NCI-H1417 (cell line): ENCODE measurements at places on chromosomes 7 and 10.

GRCh38 chr10:33065111-33065510, 107.1 kb upstream of the ITGB1 start:
- no peak for DNase-seq

DNA sequence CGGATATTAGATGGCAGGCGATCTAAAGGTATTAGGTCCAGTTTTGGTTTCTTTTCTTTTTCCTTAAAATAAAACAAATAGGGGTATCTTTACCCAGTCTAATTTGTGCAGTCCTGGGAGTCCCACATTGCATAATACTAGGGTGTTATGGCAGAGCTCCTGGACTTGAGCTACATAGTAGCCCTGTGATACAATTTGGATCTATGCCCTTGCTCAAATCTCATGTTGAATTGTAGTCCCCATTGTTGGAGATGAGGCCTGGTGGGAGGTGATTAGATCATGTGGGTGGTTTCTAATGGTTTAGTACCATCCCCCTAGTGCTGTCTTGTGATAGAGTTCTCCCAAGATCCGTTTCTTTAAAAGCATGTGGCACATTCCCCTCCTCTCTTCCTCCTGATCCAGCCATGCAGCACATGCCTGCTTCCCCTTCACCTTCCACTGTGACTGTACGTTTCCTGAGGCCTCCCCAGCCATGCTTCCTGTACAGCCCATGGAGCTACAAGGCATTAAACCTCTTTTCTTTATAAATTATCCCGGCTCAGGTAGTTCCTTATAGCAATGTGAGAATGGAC, 141.9 kb downstream of the RPS24 start:
- DNase-seq, result no peak

DNA sequence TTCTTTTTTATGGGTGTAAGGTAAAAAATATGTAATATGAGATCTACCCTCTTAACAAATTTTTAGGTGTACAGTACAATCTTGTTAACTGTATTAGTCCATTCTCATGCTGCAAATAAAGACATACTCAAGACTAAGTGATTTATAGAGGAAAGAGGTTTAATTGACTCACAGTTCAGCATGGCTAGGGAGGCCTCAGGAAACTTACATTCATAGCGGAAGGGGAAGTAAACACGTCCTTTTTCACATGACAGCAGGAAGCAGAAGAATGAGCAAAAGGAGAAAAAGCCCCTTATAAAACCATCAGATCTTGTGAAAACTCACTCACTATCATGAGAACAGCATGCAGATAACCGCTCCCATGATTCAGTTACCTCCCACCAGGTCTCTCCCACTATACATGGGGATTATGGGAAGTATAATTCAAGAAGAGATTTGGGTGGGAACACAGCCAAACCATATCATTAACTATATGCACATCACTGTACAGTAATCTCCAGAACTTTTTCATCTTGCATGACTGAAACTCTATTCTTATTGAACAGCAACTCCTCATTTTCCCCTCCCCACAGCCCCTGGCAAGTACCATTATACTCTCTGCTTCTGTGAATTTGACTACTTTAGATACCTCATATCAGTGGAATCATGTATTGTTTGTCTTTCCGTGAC, 127.4 kb downstream of the WNT2 start:
- DNase-seq, result no peak

- no peak for DNase-seq
Measured at GRCh38 chr10:33352175-33352574, 17.7 kb upstream of the NRP1 start.

- no peak for DNase-seq
Measured at GRCh38 chr10:42809676-42810075, 27.1 kb downstream of the BMS1 start.
